ENCODE measurements at places on chromosomes 6 and 20.

GRCh38 chr6:106572436-106572835, 56.9 kb downstream of the RTN4IP1 start:
- no peak for DNase-seq

GRCh38 chr6:161115468-161115867, 123.9 kb downstream of the MAP3K4 start:
- no peak for DNase-seq

GRCh38 chr6:14442242-14442641, 324.7 kb downstream of the CD83 start:
- no peak for DNase-seq

- no peak for DNase-seq
Observed at GRCh38 chr6:52365866-52366540, 4.1 kb downstream of the PAQR8 start.

DNA sequence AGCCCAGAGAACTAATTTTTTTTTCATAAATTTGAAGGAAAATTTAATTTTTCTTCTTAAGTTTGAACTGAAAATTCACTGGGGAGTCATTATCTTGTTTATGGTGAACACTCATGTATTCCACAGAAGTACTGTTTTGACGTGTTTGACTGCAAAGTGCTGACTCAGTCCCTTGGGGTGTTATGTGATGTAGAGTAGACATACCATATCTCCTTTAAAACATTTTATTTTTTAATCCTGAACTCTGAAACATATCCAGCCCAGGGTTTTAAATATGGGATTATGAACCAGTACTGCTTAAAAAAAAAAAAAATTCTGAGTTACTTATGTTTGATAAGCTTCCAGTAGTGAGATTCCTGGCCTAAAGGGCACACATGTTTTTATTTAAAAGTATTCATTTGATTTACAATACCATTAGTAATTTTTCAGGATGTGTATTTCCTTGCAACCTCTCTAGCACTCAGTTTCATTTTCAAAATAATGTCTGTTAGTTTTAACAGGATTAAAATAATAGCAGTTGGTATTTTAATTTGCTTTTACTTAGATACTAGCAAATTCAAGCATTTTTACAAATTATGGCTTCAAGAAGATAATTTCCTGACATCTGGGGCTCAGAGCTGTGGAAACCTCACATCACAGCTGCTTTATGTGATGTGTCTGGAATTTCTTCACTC, 81.7 kb upstream of the PDE10A start:
- no peak for DNase-seq

GRCh38 chr6:10419749-10420545, 5.1 kb upstream of the TFAP2A start:
- no peak for DNase-seq

GRCh38 chr6:143110572-143110971, 49.9 kb downstream of the AIG1 start:
- no peak for DNase-seq

DNA sequence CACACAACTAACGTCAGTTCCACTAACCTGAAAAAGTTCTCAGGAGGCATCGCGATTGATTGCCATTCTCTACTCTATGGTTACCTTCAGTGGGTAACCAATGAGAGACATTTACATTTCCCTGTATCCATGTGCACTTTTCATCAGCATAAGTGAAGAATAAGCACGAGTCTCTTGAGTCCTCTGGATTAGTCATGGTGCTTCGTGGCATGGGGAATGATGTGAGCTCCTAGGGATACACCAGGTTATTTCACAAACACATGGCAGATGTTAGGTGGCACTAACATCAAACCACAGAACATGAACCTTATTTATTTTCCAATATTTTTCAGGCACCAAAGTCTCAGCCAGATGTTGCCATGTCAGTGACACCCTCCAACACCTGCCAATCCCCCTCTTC, 64.0 kb downstream of the FYN start:
- DNase-seq = peak; percentile 77

GRCh38 chr6:75759207-75759606, 10.2 kb downstream of the MYO6 start:
- DNase-seq = no peak

DNA sequence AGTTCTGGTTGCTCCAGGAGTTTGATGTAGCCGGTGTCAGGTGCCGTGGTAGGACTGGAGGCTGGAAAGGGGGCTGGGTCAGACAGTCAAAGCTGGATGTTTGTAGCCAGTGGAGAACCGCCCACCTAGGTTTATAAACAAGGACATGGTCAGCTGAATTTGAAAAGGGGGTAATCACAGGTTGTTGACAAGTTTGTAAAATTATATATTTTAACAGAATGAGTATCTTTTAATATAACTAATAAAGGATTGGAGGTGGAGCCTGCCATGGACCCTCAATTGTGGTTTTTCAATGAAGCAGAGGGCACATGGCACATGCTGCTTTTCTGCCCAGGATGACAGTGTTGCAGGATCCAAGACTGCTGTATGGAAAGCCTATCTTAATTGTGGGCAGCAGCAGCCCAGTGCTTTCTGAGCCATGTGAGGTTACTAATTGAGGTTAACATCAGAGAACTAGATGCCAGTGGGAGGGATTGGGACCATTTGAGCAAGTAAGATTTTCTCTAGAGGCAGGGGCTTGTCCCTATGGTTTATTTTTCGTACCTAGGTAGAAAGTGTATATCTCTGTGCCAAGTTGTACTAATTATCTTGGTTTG, 9.7 kb downstream of the HECA start:
- no peak for DNase-seq

DNA sequence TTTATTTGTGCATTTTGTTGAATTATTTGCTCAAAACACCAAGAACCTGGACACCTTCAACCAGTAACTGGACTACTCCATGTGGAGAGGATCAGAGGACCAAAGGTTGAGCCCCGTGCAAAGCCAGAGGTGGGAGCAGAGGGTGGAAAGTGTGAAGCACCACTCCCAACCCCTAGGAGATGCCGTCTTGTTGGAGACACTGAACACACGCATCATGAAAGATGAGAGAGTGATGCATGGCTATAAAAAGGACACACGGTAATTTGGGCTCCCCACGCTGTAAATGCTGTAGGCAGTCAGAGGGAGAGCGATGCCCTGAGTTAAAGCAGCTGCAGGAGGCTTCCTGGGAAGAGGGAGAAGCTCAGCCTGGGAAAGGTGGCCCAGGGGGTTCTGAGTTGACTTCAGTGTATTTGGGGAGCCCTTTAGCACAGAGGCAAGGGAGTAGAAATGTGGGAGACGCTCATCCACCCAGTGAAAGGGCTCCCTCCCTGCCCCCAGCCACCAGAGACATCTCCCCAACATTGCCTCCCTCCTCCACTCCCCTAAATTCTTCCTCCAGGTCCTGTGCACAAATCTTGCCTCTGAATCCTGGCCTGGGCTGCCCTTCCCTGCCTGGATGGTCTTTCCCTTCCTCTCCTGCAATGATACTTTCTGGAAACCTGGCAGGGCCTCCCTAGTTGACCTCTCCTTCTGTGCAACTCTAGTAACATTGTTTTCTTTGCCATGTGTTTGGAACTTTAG, 55.8 kb upstream of the IYD start:
- DNase-seq = no peak

DNA sequence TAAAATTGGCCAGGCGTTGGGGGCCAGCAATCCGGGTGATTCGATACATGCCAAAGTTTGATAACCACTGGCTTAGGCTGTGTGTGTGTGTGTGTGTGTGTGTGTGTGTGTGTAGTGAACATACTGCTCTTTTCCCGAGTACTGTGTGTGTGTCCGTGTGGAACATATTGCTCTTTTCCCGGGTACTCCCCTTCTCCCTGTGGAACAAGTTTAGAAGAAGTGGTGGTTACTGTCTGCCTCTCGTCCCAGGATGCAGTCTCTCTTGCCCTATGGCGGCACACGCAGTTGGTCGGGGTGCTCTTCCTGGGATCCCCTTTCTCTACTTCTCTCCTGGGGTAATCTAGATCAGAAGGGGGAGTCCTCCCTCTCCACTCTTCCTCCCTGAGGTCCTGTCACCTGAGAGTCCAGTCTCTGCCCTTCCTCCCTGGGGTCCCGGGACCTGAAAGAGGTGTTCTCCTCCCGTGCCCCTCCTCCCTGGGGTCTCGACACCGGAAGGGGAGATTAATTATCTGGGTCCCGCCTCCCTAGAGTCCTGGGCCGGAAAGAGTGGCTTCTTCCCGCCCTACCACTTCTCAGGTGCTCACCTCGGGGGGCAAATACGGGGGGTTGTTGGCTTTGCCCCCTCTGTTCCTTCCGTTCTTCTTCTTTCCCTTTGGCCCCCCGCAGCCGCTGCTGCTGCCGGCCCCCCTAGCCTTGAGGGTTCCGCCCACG, 516 bp downstream of the GTPBP2 start:
- peak; percentile 22 for DNase-seq

DNA sequence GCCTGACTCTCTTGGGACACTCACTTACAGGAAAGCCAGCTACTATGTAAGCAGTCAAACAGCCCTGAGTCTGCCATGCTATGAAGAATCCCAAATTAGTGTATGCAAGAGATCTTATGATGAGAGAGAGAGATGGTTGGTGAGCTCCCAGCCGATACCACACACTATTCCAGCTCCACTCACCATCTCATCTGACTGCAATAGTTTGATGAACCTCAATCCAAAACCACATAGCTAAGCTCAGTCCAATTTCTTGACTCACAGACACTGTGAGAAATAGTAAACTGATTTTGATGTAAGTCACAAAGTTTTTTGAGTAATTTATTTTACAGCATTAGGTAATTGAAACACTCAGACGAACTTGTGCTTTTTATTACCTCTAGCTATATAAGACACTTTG, 441.4 kb downstream of the COL12A1 start:
- no peak for DNase-seq

- no peak for DNase-seq
Observed at GRCh38 chr20:7924692-7925091, 15.6 kb downstream of the HAO1 start.

GRCh38 chr6:168660400-168660945, 219.5 kb downstream of the SMOC2 start:
- no peak for DNase-seq

GRCh38 chr6:93079061-93079460, 340.3 kb downstream of the EPHA7 start:
- DNase-seq = no peak

- DNase-seq = no peak
Observed at GRCh38 chr6:120320481-120321162, 971.1 kb upstream of the MAN1A1 start.

DNA sequence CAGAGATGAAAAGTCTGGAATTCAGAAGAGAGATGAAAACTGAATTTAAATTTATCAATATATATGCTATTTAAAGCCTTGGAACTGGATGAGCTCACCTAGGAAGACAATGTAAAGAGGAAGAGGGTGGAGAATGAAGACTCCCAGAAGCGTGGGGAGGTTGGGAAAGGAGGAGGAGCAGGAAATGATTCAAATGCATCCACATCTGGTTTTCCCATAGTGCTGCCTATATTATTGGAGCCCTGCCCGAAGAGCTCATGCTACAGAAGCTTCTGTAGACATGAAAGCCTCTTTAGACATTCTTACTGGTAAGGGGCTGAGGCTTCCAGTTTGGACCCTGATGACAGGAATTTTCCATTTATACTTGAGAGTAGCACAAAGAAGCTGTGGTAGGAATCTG, 19.2 kb downstream of the PDE7B start:
- DNase-seq = no peak

DNA sequence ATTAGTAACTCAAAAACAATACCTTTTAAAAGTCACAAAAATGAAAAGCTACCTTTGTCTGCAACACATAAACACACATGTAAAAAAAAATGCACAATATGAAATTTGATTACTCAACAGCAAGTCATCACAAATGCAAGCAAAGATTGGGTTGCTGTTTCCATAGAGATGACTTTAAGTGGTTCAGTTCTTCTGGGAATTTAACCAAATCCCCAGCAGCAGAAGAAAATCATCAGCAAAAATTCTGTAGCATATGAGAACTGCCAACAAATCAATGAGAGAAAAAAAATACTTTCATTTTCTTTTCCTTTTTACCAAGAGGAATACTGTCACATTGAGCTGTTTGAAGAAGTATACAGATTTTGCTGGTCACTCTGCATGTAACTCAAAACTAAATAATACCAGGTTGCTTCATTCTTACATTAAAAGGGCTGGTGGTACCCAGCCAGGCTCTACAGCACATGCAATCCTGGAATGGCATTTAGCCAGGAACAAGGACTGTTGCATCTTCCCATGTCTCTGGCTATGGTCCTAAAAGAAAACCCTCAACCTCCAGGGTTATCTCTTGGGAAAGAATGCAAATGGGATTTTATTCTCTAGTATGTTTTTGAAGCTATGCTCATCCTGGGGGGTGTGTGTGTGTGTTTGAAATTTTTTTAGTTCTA, 158.3 kb downstream of the OPRM1 start:
- no peak for DNase-seq

DNA sequence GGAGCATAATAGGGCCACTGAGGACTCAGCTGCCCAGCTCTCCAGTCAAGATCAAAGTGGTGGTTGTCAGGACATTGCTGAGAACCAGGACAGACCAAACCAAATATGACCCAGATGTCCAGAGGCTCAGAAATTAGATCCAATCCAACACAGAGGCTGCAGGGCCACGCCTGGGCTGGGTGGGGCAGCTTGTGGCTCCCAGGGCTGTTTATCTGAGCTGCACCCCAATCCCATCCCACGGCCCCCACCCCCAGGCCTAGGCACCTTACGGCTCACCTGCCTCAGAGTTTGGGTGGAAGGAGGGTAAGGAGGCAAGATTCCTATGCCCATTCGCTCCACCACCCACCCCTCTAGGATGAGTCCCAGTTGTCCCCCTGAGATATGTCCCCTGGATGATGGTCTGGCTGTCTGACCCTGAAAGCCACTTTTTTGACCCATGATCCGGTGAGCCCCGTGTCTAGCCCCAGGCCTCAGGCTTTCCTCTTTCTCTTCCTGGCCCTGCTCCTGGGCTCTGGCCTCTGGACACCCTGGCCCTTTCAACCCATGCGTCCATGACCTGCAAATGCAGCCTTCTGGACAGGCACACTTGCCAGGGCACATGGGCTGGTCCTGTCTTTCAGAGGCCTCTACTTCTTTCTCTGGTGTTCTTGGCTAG, 40.0 kb downstream of the CPXM1 start:
- no peak for DNase-seq

DNA sequence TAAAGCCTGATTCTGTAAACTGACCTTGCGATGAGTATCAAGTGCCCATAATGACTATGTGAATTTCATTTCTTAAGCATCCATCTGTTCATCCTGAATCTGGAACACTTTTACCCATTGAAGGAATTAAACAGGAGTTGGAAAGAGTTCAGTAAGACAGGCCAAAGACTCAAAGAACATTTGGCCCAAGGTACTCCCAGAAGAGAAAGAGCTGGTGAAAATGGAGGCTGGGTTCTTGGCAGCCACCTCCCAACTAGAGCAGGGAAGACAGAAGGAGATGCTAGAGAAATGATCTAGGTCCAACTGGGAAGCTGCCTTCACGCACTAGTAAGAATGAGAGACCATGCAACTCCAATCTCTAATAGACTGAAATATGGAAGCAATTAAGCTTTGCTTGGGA, 290.8 kb upstream of the RNF24 start:
- no peak for DNase-seq

- DNase-seq = no peak
Observed at GRCh38 chr20:22807045-22807444, 222.7 kb upstream of the FOXA2 start.

Measured in NCI-H524 treated with DMSO at 0.1 percent for 48 hours (cell line).